ENCODE measurements at places on chromosomes 16 and 17.

GRCh38 chr16:51383909-51384308 is 232.8 kb upstream of the SALL1 start:
- no peak for DNase-seq

- DNase-seq = no peak
Measured at GRCh38 chr17:77901481-77901880, 57.0 kb upstream of the TNRC6C start.

DNA sequence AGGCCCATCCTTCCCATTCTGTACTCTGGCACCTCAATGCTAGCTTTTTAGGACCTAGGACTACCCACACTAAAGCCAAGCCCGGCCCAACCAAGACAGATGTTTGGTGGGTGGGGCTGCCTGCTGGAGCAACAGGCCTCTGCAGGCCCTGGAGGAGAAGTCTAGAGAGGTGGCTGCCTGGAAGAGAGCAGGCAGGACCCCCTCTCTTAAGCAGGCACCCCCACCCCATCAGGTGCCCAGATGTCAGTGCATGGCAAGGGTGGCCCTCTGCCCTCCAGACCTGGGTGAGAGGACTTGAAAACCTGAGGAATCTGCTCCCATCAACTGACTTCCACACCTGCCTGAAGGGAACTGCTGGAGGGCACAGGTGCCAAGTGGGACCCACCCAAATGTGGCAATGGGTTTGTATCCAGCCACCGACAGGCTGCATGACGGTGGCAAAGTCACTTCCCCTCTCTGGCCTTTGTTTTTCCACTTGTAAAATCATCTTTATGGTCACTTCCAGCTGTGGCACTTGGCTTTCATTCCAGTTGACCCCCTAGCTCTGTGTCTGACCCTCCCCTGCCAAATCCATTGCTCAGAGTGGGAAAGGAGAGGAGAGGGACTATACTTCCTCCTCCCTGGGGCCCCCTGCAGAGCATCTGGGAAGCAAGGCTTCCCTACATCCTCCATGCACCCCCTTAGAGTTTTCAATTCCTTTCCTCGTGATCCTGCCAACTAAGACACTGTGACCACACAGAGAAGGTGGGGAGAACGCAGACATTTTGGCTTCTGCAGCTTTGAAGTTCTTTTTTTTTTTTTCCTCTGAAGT is 1.7 kb upstream of the STAT5A start:
- no peak for DNase-seq

GRCh38 chr16:81770008-81770407 is 9.1 kb upstream of the PLCG2 start:
- no peak for DNase-seq
